Endothelial cell of umbilical vein (primary cell): ENCODE measurements at places on chromosomes 3 and 15. TPM values are rescaled to one million over a fixed set of nuclear protein-coding genes. Genes with fewer than 3 reads are reported as not detected.
A peak's percentile ranks its signal among the peaks of the same experiment; 100 is the strongest.

Gene GNAT1
- polyA plus RNA-seq, result 0.05 TPM in 1 of 2 replicates, not detected in the other

Gene TMEM40
- polyA plus RNA-seq, result not detected in 2 replicates

Gene POLR2H
- 169 and 276 TPM in 2 replicates for polyA plus RNA-seq

Gene PYDC2
- not detected in 2 replicates for polyA plus RNA-seq

Gene MAPK6
- 7.3 and 10.9 TPM in 2 replicates for polyA plus RNA-seq

Gene CCR1
- not detected in 2 replicates for polyA plus RNA-seq

Gene PPARG
- polyA plus RNA-seq, result 0.14 and 0.15 TPM in 2 replicates

Gene TM6SF1
- polyA plus RNA-seq, result 33.0 and 38.0 TPM in 2 replicates

Gene IGF2BP2
- 5.6 and 10.7 TPM in 2 replicates for polyA plus RNA-seq

Gene SPTBN5
- 12.0 and 12.6 TPM in 2 replicates for polyA plus RNA-seq

Gene TRMT10C
- polyA plus RNA-seq, result 13.8 and 16.6 TPM in 2 replicates

- H3K27me3 ChIP-seq, result no peaks in the 10 kb centered on the region
- H3K4me1 ChIP-seq, result no peaks in the 10 kb centered on the region
- H3K4me3 ChIP-seq, result no peak overlapping the region
- no peak overlapping the region for H3K27ac ChIP-seq
Observed at GRCh38 chr3:136617198-136617597, 135.0 kb downstream of the STAG1 start.

DNA sequence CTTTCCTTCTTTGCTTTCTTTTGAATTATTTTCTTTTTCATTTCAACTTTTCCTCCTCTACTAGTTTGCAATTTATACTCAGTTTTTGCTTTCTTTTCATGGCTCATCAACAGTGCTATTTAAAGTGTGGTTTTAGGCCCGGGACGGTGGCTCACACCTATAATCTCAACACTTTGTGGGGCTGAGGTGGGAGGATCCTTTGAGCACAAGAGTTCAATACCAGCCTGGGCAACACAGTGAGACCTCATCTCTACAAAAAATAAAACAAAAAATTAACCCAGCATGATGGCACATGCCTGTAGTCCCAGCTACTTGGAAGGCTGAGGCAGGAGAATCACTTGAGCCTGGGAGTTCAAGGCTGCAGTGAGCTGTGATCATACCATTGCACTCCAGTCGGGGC, 20.4 kb upstream of the DENND4A start:
- no peaks in the 10 kb centered on the region for H3K4me1 ChIP-seq
- no peaks in the 10 kb centered on the region for H3K36me3 ChIP-seq
- H3K27me3 ChIP-seq, result no peaks in the 10 kb centered on the region
- H3K27ac ChIP-seq, result no peak overlapping the region

DNA sequence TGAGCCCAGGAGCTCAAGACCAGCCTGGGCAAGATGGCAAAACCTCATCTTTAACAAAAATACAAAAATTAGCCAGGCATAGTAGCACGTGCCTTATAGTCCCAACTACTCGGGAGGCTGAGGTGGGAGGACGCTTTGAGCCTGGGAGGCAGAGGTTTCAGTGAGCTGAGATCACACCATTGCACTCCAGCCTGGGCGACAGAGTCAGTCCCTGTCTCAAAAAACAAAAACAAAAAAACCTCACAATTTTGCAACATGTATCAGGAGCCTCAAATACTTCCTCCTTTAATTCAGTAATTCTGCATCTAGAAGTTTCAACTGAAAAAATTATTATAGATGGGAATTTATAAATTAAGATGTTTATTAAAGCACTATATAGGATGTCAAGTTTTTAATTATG, 1.1 kb downstream of the MRPL47 start:
- peaks cover 14% of the 10 kb centered on the region for H3K4me1 ChIP-seq
- DNase-seq, result no peak
- no peak overlapping the region for H3K4me3 ChIP-seq
- no peaks in the 10 kb centered on the region for H3K27me3 ChIP-seq
- H3K27ac ChIP-seq, result peak overlapping the region; percentile 14
- peaks cover 3% of the 10 kb centered on the region for H3K36me3 ChIP-seq

DNA sequence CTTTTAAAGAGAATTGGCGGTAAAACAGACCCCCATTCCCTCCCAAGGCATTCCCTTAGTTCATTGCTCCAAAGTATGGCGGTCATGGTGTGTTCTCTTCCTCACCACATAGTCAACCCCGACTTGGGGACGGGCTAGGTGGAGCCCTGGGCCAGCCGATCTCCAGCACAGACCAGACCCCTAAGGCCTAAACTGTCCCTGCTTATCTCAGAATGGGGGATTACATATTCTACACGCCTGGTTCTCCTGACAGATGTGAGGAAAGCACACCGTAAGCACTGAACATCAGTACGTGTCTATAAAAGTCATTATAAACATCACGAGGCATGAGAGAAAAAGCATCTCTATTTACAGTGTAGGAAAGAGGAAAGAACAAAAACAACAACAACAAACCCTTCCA, 244.5 kb upstream of the STT3B start:
- no peak for DNase-seq
- no peaks in the 10 kb centered on the region for H3K27me3 ChIP-seq
- no peak overlapping the region for H3K27ac ChIP-seq
- peaks cover 13% of the 10 kb centered on the region for H3K4me1 ChIP-seq
- no peak overlapping the region for H3K4me3 ChIP-seq

DNA sequence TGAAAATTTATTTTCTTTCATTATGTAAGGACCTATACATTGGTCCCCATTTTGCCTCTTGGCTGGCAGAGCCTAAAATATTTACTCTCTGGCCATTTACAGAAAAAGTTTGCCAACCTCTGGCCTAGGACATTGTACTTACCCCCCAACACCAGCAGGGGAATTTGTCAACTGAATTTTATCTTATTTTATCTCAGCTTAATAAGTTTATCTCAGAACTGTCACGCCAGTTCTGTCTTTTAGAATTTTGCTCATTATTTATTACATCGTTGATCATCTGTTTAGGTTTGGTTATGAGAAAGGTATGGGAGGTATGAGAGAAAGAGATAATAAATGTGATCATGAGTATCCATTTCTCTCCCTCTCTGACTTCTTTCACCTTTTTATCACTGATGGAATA, 38.3 kb downstream of the CHD2 start:
- no peaks in the 10 kb centered on the region for H3K27me3 ChIP-seq
- DNase-seq, result no peak
- H3K27ac ChIP-seq, result no peak overlapping the region
- no peaks in the 10 kb centered on the region for H3K4me1 ChIP-seq
- H3K4me3 ChIP-seq, result no peak overlapping the region

- no peak overlapping the region for H3K4me3 ChIP-seq
- H3K27ac ChIP-seq, result no peak overlapping the region
- no peak for DNase-seq
- H3K4me1 ChIP-seq, result peaks cover 13% of the 10 kb centered on the region
- H3K27me3 ChIP-seq, result no peaks in the 10 kb centered on the region
- H3K36me3 ChIP-seq, result no peaks in the 10 kb centered on the region
Observed at GRCh38 chr3:101720851-101721840, 3.3 kb upstream of the CEP97 start.

DNA sequence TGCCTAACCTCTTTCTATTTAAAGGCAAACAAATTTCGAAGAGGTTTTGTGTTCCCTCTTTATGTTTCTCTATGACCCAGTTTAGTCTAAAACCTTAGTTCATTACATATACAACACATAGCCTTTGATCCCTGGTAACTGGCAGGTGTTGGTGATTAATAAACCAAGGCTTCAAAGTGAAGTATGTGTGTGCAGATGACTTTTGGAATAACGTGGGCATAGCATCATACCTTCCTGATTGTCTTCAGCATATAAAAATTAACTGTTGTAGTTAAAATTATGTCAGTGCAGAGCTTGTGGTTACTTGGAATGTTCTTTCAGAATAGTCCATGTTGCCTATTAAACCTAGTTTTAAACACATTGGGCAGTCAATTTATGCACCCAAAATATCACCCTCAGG, 608.3 kb downstream of the ROBO2 start:
- H3K36me3 ChIP-seq, result no peaks in the 10 kb centered on the region
- H3K27me3 ChIP-seq, result no peaks in the 10 kb centered on the region
- DNase-seq, result no peak
- H3K27ac ChIP-seq, result no peak overlapping the region
- no peaks in the 10 kb centered on the region for H3K4me1 ChIP-seq

- no peak overlapping the region for H3K27ac ChIP-seq
- peaks cover 3% of the 10 kb centered on the region for H3K4me1 ChIP-seq
- no peak overlapping the region for H3K4me3 ChIP-seq
- peaks cover 10% of the 10 kb centered on the region for H3K27me3 ChIP-seq
Observed at GRCh38 chr15:51739061-51739712, 1.7 kb upstream of the LYSMD2 start.

- no peaks in the 10 kb centered on the region for H3K36me3 ChIP-seq
- no peak overlapping the region for H3K4me3 ChIP-seq
Observed at GRCh38 chr3:75180945-75181298, 483.2 kb upstream of the FRG2C start.

GRCh38 chr15:62190274-62190673, 25.2 kb upstream of the C2CD4B start:
- H3K4me3 ChIP-seq, result no peak overlapping the region
- no peaks in the 10 kb centered on the region for H3K4me1 ChIP-seq
- H3K36me3 ChIP-seq, result no peaks in the 10 kb centered on the region
- DNase-seq, result no peak
